ENCODE measurements at places on chromosomes 16 and 17.

DNA sequence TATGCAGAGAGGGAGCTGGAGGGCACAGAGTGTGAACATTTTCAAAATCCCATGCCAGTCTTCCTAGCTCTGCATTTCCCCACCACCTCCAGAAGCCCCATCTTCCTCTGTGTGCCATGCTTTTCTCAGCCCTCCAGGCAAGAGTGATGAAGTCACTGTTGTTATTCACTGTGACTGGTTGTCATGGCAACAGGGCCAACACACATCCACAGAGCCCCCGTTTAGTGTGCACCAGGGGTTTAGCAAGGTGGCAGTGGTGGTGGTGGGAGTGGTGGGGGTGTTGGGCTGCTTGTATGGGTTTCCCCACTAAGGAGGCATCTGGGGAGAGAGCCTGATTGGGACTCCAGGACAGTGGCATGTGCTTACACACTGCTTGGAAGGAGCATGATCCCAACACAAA is 309.9 kb upstream of the ASIC2 start:
- DNase-seq, result peak; percentile 14

DNA sequence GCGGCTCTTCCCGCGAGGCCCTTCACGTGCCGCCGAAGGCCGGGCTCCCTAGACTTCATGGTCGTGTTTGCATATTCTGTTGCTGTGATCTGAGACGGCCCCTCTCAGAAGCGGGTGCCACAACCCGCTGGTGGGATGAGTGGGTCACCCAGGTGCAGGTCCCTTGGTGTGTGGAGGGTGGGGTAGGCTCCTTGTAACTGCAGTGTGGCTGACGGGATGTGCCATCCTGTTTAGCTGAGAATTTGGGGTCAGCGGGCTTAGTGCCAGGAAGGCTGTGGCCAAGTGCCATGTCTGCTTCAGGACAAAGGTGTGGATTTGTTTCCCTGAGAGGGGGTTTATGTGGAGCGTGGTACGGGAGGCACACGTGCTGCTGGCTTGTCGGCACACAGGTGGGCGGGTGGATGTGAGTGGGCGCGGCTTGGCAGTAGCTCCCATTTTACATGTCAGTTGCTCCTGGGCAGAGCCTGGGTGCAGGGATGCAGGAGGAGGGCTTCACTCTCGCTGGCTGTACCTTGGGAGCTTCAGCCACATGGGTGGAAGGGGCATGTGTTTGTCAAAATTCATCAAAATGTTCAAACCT is 9.2 kb upstream of the WFIKKN1 start:
- no peak for DNase-seq

- DNase-seq, result no peak
Observed at GRCh38 chr16:68368301-68368888, 57.6 kb downstream of the PRMT7 start.

DNA sequence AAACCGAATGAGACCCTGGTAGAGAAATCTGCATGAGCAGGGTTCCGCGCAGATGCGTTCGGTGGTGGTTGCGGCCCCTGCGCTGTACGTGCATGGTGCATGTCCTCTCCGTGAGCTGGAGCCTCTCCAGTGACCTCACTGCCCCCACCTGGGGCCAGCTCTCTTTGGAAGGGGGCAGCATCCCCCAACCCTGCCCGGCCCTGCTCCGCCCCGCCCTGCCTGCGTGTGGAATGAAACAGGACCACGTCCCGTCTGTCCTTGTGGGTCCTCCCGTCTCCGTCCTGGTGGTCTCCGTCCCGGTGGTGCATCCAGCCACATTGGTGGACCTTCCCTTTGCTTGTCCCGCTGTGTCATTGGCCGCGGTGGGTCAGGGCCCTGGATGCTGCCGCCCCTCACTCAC is 84.9 kb downstream of the AMFR start:
- DNase-seq, result no peak

- DNase-seq, result no peak
Observed at GRCh38 chr17:6994118-6994598, 1.7 kb upstream of the ALOX12 start.

All from neural crest cell (in vitro differentiated cells).